Spleen (tissue), 13 donors: ENCODE measurements at places on chromosomes 12 and 14. TPM values are rescaled to one million over a fixed set of nuclear protein-coding genes. Genes with fewer than 3 reads are reported as not detected.

KCNJ8 gene
- total RNA-seq = 11.4 TPM

FAM181A gene
- not detected for total RNA-seq

TMEM132C gene
- total RNA-seq = not detected

GPRC5A gene
- total RNA-seq = 1.4 TPM

CD163 gene
- total RNA-seq = 176 TPM

PELI2 gene
- total RNA-seq = 17.9 TPM

TAS2R20 gene
- 4.0 TPM for total RNA-seq

FCF1 gene
- 31.9 TPM for total RNA-seq

OR6C2 gene
- total RNA-seq = not detected

DNAJC22 gene
- total RNA-seq = 0.89 TPM

SLC6A12 gene
- 2.9 TPM for total RNA-seq

SERPINA12 gene
- total RNA-seq = not detected

LYZ gene
- total RNA-seq = 318 TPM

VSIG10 gene
- total RNA-seq = 14.9 TPM

MYO1H gene
- not detected for total RNA-seq

E2F7 gene
- total RNA-seq = 1.1 TPM

CYP46A1 gene
- 0.69 TPM for total RNA-seq

PAN2 gene
- total RNA-seq = 132 TPM

NPFF gene
- total RNA-seq = not detected

CCDC177 gene
- total RNA-seq = not detected

MYL6 gene
- total RNA-seq = 1,656 TPM

TMEM30B gene
- 0.57 TPM for total RNA-seq

AKAP3 gene
- 1.6 TPM for total RNA-seq
